Pulmonary artery endothelial cell (primary cell): ENCODE measurements at places on chromosomes 12 and 14.

- no peak for DNase-seq
Observed at GRCh38 chr12:25372002-25372401, 121.3 kb upstream of the KRAS start.

GRCh38 chr14:65297744-65298143 lies 114.8 kb upstream of the FUT8 start:
- DNase-seq, result no peak

GRCh38 chr14:21868442-21869046 lies 194.9 kb upstream of the OR4E1 start:
- DNase-seq, result peak; percentile 61

- no peak for DNase-seq
Observed at GRCh38 chr14:68952531-68953195, 26.4 kb downstream of the ACTN1 start.

DNA sequence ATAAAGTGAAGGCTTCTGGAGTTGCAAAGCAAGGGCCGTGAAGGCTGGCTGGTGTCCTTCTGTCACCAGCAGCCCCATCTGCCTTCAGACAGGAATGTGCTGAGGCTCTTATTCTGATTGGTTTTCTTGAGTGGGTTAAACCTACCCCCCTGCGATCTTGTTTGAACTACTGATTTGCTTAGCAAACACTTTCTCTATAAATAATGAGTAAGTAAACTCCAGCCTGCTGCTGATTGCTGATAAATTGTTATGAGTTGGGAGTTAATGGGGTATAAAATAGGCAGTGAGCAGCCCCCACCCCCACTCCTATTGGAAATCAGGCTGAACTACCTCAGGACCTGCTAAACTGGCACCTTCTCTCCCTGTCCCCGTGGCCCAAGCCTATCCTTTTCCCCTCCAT lies 146.1 kb upstream of the NOS1 start:
- no peak for DNase-seq

DNA sequence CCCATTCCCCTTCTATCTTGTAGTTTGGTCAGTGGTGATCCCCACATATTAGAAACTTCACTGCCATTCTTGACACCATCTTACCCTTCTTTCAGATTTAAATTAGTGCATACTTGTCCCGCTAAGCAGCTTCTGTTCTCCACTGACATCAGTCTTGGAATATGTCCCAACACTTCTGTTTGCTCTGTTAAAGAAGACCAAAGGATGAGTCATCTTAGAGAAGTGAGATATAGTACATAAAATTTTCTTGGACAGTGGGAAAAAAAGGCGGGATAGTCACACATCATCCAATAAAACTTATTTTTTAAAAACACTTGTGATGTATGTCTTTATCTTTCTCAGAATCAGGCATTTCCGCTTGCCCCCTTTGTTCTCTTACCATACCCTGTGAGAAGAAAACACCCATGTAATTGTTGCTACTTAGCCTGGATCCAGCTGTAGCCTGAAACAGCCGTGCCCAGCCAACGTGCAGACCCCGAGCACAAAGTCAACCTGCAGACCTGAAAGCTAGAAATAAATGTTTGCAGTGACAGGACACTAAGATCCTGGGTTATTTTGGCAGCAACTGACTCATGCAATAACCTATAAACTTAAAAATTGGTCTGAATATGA lies 100.1 kb upstream of the PDE3A start:
- DNase-seq, result no peak

DNA sequence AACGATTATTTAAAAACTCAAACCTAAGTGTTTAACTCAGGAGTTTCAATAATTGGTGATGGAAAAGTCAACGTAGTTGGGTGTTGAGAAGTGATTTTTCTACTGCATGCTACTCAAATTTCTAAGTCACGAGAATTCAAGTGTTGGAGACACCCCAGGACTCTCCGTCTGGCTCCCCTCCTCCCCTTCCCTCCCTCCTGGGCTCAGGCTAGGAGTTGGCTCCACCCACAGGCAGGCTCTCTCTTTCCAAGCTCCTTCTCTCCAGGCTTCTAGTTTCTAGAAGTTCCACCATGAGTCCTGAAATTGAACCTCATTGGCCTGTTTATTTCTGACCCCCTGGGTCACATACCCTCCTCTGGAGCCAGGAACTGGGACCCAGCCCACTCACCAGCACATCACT lies 73.0 kb downstream of the TMEM132D start:
- DNase-seq, result no peak

- no peak for DNase-seq
Observed at GRCh38 chr12:56034586-56035332, 7.0 kb upstream of the RPS26 start.

GRCh38 chr12:116508145-116509121 lies 50.7 kb upstream of the MAP1LC3B2 start:
- DNase-seq, result no peak

DNA sequence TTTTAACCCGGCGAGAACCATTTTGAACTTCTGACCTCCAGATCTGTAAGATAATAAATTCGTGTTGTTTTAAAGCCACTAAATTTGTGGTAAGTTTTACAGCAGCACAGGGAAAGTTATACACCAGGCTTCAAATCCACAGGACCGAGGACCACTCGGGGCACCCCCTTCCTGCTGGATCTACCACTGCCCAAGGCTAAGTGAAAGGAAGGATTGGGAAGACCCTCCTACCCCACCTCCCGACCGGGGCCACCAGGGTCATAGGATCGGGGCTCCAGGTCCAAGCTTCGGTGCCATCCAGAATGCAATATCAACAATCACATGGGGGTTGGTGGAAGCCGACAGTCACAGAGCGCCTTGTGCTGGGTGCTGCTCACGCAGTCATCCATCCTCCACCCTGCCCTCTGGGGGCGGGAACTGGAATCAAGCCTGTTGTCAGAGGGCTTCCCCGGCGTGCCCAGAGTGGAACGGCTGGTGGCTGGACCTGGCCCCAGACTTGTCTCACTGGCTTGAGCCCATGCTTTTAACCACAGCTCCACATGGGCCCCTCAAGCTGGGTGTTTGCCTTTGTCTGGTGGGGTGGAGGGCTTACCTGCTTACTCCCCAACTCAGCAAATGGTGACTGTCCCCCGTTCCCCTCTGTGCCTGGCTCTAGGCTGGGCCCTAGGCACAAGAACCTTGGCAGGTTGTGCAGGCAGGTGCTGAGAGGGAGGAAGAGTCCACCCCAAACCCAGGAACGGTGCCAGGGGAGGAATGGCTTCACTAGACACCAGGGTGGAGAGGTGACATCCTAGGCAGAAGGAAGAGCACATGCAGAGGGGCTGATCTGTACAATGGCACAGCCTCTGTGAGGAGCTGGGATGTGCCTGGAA lies 180.3 kb upstream of the RTL1 start:
- no peak for DNase-seq

- peak; percentile 81 for DNase-seq
Observed at GRCh38 chr14:54650331-54650958, 83.5 kb downstream of the SAMD4A start.
